Skeletal muscle tissue (tissue), 5 donors: ENCODE measurements at places on chromosomes 3 and 15. TPM values are rescaled to one million over a fixed set of nuclear protein-coding genes. Genes with fewer than 3 reads are reported as not detected.

SCN11A gene
- 2.6 TPM for total RNA-seq

CYP1A2 gene
- not detected for total RNA-seq

TPRA1 gene
- 15.1 TPM for total RNA-seq

FAM107A gene
- total RNA-seq, result under 0.01 TPM

CELF6 gene
- 1.0 TPM for total RNA-seq

ZNF80 gene
- not detected for total RNA-seq

GOLGA8S gene
- not detected for total RNA-seq

XCR1 gene
- not detected for total RNA-seq

C3orf85 gene
- total RNA-seq, result not detected
